ENCODE measurements at places on chromosomes 13 and 19.

DNA sequence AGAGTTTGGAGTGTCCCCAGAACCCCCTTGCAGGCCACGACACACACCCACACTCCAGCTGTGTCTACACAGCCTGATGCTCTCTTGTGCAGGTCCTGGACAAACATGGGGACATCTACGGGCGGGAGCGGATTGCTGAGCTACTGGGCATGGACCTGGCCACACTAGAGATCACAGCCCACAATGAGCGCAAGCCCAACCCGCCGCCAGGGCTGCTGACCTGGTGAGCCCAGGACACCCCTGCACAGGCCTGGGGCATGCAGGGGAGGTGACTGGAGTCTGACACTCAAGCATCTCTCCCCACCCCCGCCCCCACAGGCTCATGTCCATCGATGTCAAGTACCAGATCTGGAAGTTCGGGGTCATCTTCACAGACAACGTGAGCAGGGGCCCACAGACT is 39.9 kb downstream of the MAP4K1 start:
- DNase-seq: no peak

DNA sequence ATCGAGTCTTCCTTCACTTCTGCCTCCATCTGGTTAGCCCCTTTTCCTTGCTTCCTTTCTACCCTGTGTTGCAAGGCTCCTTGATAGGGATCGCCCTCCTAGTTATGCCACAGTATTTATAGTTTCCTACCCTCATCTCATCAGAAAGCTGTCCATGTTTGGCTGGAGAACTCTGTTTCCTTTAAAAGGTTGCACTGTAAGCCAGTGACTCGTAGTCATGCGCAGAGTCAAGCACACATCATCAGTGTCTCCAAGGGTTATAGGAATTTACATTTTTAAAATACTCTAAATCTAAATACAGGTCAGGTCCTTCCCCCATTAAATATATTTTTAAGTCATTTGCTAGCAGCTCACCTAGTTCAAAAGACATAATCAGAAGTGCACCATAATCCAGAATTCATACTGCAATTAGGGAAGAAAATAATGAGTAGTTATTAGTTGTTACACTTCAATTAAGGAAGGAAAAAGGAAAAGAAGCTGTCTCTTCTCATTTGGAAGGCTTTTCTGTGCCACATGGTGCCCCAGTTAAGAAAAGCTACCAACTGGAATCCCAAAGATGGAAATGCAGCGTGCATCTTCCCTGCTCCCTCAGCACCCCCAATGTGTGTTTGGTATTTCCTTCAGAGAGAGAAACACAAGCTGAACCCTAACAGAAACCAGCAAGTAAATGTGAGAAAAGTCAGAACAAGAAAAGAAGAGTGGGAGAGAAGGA is 81.0 kb downstream of the GPR12 start:
- no peak for DNase-seq

DNA sequence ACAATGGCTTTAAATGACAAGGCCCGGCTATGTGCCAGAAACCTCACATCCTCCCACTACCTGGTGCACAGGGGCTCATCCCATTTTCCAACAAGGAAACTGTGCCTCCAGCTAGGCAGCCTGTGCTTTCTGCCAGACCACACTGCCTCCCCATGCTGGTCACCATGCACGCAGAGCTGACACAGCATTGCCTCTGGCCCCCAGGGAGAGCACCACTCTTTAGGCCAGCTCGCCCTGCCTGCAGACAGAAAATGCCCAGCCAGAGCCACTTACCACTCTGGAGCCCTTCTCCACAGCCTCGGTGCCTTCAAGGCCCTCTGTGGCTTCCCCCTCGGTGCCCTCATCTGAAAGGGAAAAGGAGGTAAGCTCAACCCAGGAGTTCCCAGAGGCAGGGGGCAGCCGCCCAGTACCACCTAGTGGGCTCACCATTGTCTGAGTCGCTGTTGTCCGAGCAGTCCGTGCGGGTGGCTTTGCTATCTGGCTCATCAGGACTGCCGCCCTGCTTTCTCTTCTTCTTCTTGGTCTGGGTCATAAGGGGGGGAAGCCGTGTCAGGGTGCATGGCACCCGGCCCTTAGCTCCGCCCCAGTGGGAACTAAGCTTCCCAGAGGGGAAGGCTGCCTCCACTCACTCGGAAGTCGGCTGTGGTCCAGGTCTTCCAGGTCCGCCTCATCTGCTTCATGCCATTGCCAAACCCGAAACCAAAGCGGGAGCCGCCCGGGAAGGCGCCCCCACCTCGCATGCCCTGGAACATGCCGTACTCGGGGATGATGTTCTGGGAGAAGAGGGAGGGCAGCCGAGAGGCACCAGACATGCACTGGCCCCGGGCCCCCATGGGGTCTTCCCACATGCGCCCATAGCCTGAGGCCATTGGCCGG is 18.0 kb downstream of the AKAP8L start:
- no peak for DNase-seq

DNA sequence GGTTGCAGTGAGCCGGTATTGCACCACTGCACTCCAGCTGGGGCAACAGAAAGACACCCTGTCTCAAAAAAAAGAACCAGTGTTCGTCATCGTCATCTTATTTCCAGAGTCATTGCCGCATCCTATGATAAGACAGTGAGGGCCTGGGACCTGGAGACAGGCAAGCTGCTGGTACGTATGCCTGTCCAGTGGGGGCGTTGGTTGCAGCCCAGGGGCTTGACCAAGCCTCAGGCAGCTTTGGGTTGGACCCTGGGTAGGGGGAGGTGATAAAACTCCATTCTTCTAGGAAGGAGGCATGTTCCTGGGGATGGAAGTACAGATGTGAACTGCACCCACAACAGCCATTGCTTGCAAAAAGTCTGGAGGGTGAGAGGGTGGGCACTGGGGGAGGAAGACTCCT is 15.6 kb downstream of the WDR88 start:
- DNase-seq: no peak

DNA sequence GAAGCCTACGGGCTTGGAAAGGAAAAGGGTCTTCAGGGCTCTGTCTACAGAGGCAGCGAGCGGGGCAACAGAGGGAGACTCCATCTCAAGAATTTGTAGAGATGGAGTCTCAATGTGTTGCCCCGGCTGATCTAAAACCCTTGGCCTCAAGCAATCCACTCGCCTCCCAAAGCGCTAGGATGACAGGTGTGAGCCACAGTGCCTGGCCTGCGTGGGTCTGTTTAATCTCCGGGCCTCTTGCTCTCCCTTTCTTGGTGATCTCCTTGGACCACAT is 8.1 kb downstream of the RPS9 start:
- no peak for DNase-seq

DNA sequence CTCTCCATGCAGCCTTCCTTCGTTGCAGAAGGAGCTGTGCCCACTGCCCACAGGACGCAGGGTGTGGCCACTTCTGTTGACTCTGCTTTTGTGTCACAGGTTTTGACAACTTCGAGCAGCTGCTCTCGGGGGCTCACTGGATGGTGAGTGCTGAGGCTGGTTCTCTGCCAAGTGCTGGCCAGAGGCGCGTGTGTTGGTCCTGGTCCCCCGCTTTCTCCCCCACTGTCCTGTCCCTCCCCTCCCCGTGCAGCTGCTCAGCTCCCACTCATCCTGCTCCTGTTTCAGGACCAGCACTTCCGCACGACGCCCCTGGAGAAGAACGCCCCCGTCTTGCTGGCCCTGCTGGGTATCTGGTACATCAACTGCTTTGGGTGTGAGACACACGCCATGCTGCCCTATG is 10.6 kb upstream of the PDCD2L start:
- DNase-seq: no peak

GRCh38 chr13:95445131-95445530 is 107.4 kb upstream of the CLDN10 start:
- no peak for DNase-seq

DNA sequence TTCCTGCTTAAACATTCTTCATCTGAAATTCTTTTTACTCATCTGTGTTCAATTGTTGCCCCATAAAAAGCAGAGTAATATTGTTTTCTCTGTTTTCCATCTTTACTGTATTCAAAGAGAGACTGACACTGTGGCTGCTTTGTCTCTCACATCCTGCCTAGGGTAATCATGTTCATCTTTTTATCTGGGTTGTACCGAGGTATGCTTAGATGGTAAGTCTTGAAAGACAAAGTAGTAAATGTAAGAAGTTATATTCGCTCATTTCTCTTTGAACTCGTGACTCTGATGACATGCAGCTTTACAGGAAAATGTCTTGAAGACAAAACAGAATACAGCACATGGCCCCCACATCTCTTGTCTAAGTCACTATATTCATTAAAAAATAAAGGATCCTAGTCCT is 20.0 kb upstream of the CYSLTR2 start:
- no peak for DNase-seq

- DNase-seq: no peak
Observed at GRCh38 chr13:70188567-70188966, 80.3 kb upstream of the KLHL1 start.

DNA sequence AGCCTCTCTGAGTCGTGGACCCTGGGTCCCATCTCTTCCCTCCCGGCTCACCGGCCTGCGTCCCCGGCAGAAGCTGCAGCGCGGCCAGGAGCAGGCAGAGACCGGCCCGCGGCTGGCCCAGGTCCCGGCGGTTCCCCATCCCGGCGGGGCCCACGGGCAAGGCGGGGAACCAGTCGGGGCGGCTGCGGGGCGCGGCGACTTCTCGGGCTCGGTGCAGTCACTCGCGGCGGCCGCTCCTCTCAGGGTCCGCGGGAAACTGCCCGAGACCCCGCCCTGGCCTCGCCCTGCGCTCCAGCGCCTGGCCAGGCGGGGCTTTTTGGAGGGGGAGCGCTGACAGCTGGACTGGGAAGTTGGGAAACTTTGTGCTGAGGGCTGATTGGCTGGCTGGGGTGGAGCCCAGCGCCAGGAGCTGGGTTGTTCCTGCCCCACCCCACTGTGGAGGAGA is at the start of gene COL5A3:
TSS of gene COL5A3 (minus strand) at position 258 of the 445 bp plus-strand sequence. CDS start at position 139, 119 bp downstream.
- no peak for DNase-seq

DNA sequence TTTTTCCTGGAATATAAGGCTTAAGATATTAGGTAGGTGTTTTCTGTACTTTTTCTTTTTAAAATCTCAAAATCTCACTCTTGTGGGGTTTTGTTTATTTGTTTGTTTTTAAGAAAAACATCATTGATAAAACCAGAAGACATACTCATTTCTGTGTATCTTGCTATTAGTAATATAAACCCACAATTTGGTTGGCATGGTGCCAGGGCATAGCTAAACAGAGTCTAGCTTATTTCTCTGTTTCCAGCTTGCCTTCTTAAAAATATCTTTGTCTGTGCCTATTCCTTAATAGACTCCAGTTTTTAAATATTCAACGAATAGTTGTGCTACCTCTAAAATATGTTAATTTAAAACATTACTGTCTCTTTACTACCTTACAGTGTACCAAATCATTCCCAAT is 1121.9 kb upstream of the PCDH20 start:
- no peak for DNase-seq

- no peak for DNase-seq
Observed at GRCh38 chr19:13039211-13039789, 44.0 kb downstream of the NFIX start.
